ENCODE measurements at places on chromosomes 1 and 21. TPM values are rescaled to one million over a fixed set of nuclear protein-coding genes. Genes with fewer than 3 reads are reported as not detected.

DNA sequence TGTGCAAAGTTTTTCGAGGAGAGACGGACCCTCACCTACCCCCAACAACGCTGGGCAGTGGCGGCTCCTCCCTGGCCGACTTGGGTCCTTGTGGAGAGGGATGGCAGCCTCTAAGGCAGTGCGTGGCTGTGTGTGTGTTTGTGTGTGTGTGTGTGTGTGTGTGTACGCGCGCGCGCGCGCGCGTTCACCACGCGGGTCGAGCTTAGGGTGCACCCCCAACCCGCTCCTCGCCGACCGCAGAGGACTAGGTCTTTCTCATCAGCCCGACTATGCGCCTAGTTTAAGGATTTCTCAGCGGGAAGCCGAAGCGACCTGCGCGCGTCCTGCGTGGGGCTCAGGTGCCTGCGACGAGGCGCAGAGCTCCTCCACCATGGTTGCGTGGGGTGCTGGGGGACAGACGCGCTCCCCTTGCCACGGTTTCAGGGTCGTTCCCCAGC is 940 bp downstream of the SOX13 start:
- DNase-seq: no peak

Gene CHIT1
- not detected for total RNA-seq

Gene FOXD2
- total RNA-seq: 19.4 TPM

DNA sequence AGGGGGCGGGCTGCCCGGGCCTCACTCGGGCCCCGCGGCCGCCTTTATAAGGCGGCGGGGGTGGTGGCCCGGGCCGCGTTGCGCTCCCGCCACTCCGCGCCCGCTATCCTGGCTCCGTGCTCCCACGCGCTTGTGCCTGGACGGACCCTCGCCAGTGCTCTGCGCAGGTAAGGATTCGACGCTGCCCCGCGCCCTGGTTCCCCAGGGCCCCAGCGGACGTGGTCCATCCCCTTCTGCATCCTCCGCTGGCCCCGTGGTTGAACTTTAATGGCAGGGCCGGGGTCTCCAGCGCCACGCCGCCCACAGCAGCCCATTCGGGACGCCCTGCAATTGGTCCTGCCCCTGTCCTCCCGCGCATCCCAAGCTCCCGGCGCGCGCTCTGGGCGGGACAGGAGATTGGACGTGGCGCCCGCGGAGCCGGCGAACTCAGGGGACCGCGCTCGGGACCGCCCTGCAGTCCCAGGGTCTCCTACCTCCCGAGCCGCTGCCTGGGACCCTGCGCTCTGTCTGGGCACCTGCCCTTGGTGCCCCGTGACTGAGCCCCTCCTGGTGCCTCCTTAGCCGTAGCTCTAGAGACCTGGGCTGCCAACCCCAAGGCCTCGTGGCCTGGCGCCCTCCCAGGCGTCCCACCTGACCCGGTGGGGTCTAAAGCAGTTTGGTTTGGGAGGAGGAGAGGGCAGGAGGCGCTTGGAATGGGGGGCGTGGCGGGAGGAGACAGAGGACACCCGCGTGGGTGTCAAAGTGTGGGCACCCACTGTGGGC is at the start of gene ALPL:
TSS of gene ALPL (plus strand) at position 73 of the 762 bp plus-strand sequence. CDS start 44,659 bp downstream, outside the sequence.
- DNase-seq: no peak

DNA sequence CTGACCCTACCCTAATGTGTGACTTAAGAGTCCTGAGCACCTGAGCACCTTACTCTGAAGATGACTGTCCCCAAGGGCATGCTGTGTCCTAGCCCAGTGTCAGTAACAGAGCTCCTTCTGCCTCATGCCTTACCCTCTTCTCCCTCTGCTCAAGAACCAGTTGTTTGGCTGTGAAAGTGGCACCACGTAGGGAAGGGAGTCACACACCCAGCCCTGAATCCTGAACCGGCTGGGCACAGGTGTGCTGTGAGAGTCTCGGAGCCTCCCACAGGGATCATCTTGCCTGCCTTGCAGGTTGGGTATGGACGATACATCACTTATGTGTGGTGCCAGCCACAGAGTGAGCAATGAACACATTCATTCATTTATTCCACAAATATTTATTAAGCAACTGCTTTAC is 220.6 kb downstream of the DYRK1A start:
- no peak for DNase-seq

DNA sequence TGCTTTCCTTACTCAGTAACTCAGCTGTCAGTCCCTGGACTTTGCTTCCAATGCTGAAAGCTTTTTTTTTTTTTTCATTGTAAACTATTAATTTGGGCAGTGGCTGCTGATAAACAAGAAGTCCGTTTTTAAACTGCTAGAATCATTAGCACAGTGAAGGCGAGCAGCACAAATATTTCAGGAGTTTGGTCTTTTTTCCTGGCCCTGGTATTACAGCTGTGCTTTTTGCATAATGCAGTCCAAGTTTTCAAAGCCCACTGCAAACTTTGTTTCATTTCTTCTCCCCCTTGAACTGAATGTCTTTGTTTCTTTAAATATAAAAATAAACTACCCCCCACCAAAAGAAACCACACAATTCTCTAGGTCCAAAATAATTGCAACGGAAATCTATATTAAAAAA is 6.6 kb downstream of the GLIS1 start:
- DNase-seq: no peak

- no peak for DNase-seq
These were observed 50.5 kb upstream of the ZYG11A start for GRCh38 chr1:52792036-52792435.

- DNase-seq: no peak
These were observed 13.4 kb downstream of the DRAXIN start for GRCh38 chr1:11704691-11705475.

GRCh38 chr1:8397511-8397910 is 79.6 kb downstream of the SLC45A1 start:
- no peak for DNase-seq

DNA sequence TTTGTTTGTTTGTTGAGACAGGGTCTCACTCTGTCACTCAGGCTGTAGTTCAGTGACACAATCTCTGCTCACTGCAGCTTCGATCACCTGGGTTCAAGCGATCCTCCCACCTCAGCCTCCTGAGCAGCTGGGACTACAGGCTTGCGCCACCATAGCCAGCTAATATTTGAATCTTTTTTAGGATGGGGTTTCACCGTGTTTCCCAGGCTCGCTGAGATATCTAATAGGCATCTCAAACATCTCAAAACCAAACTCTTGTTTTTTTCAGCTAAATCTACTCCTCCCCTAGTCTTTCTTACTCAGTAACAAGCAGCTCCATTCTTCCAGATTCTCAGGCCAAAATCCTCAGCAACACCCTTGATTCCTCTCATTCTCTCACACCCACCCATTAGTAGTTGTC is 22.0 kb upstream of the SRRM1 start:
- no peak for DNase-seq

Gene LCE3E
- not detected for total RNA-seq

GRCh38 chr1:5968161-5968736 is 24.0 kb downstream of the NPHP4 start:
- DNase-seq: no peak

GRCh38 chr1:213281640-213282301 is 230.7 kb downstream of the RPS6KC1 start:
- no peak for DNase-seq

Gene PDPN
- total RNA-seq: 47.4 TPM

DNA sequence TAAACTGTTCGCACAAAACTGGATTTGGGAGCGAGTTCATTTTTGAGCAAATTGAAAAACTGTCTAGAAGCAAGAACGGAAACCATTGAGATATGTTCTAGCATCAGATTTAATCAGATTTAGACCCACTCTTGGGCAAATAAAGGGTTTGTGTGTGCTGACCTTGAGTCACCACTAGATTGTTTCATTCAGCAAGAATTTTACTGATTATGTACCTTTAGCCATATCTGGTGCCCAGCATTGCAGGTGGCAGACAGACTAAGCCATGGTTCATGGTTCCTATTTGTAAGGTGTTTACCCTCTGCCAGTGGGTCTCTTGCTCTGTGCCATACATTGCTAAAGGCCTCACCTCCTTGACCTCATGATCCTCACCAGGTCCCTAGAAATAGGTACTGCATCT is 1.4 kb downstream of the NUDC start:
- no peak for DNase-seq

DNA sequence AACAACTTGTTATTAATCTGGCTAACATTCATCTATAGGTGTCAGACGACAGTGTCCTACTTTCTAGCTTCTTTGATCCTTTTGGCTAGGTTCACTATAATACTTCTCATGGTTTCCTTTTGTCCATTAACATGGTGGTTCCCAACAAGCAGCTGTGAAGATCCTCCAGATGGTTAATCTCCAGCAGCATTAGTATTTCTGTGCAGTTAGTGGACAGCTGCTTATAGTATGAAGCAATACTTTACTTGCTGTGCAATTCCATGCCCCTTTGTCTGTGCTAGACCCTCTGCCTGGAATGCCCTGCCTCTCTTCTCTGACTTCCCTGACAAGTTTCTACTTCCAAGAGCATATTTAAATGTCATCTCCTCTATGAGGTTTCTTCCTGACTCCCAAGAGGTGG is 41.7 kb upstream of the ARHGAP29 start:
- no peak for DNase-seq

DNA sequence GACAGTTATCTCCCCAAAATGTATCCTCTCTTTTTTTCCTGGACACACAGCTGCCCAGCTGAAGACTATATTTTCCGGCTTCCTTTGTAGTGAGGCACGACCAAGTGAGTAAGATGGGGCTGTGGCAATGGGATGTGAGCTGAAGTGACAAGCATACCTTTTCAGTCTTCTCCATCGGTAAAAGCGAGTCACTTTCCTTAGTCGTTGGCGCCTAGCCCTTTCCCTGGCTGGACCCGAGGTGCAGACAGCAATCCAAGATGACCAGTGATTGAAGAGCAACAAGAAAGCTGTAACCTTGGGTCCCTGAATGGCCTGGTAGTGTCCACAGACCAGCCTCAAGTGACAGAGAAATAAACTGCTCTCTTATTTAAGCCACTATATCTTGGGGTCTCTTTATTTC is 155.2 kb downstream of the NR5A2 start:
- no peak for DNase-seq

DNA sequence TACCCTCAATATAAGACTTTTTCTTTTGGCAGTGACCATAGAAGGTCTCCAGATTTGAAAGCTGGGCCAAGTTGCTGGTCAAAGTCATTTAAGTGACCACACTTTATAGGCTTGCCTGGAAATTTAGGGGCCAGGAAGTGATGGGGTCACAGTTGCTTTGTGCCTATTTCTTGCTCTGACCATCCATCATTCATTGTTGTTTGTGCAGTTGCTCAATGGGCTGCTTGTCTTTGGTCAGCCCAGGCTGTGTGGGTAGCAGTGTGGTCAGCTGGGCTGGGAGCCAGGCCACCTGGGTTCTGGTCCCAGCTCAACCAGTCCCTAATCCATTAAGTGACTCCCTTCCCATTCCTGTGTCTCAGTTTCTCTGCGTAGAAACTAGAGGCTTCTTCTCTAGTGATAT is 2.1 kb upstream of the OTUD7B start:
- no peak for DNase-seq

GRCh38 chr1:156421062-156421938 is 52.3 kb downstream of the RHBG start:
- DNase-seq: peak; percentile 55

GRCh38 chr1:119226913-119227312 is 86.5 kb upstream of the WARS2 start:
- no peak for DNase-seq

GRCh38 chr1:91613595-91613994 is 112.9 kb downstream of the CDC7 start:
- DNase-seq: no peak

Gene CNTN2
- 24.9 TPM for total RNA-seq

DNA sequence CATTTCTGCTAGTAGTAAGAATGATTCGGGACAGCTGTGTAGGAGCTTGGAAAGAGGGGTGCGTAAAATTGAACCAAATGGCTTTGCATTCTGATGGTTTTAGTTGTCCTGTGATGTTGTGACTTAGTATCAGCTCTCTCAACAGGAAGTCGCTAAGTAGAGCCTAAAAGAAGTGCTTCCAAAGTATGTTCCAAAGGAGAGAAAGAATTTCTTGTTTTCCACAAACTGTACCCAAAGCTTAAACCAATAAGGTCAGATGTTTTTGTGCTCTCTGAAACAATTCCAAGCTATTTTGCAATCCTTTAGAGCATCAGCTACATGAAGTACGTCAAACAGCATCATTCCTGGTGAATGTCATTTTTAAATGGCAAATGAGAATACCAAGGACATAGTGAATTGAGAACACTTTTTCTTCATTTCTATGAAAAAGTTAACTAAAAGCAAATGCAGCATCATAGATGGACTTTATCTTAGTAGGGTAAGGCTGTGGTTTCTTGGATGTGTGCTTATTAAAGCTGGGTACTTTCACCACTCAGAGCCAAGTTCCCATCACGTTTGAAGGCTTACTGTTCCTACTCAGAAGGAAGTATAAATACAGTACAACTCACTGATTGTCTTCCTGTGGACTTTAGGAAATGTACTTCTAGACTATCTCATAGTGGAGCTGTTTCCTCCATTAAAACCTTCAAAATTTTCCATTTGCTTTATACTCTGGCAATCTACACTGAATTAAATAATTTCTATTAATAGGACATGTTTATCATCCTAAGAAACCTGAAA is 148.6 kb downstream of the C1orf21 start:
- DNase-seq: no peak

Gene COL8A2
- 0.09 TPM for total RNA-seq

Gene CAPN8
- total RNA-seq: not detected

Gene CYP4X1
- 0.42 TPM for total RNA-seq

DNA sequence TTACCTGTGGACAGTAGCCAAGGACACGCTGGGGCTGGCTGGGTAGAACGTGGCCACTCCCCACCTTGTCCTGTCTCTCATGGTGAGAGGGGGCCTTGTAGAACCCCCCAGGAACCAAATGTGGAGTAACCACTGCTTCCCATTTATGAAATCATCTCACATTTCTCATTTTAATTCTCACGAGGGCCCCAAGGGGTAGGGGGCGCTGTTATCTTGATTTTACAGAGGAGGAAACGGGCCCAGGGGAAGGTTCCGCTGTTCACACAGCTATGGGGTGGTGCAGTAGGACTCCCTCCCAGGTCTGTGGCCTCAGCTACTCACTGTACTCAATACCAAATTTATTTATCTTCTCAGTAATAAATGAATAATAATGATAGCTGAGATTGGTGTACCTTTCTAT is 5.5 kb downstream of the SMPDL3B start:
- DNase-seq: peak; percentile 36

Gene CASQ1
- total RNA-seq: 0.16 TPM

DNA sequence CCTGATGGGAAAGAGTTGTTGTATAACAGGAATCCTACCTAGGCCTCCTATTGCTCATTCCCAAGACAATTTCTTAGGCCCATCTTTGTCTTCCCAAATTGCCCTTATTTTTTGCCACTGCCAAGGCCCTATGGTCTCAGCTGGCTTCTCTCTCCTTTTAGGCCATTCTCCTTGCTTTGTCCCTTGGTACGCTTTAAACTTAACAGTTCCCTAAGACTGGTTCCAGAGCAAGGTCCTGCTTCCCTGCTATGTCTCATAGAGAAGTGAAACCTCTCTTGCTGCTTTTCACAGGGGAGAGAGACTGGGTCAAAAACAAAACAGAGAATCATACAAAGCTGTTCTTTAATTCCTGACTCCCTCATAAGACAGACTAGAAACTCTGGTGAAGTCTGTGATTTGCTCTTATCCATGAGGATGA is 77.1 kb downstream of the XCL2 start:
- DNase-seq: no peak

- no peak for DNase-seq
These were observed 139.2 kb downstream of the GALNT2 start for GRCh38 chr1:230206207-230206606.

Data from neural crest cell (in vitro differentiated cells).